ENCODE measurements at places on chromosomes 12 and 14.

GRCh38 chr14:76007852-76008251 lies 22.3 kb downstream of the IFT43 start:
- no peak for DNase-seq

GRCh38 chr12:110826592-110827200 lies 20.1 kb upstream of the CCDC63 start:
- peak; percentile 95 for DNase-seq

DNA sequence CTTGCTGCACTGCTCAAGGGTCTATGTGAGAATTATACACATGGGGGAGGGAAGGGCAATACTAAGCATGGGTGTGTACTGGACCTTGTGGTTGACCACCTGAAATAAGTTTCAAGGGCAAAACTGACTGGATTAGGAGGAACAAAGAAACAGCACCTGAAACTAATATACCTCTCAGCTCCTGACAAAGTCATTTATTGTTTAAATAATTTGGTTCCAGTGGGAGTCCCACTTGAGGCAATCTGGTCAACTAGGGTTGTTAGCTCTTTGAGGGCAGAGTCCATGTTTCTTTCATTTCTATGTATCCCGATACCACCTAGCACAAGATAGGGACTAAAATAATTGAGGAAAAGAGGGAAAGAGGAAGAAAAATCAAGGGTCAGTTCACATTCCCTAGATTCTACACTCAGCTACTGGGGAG lies 45.5 kb downstream of the STXBP6 start:
- DNase-seq, result no peak

- DNase-seq, result no peak
These were observed 91.4 kb downstream of the VRK1 start for GRCh38 chr14:96888593-96888992.

DNA sequence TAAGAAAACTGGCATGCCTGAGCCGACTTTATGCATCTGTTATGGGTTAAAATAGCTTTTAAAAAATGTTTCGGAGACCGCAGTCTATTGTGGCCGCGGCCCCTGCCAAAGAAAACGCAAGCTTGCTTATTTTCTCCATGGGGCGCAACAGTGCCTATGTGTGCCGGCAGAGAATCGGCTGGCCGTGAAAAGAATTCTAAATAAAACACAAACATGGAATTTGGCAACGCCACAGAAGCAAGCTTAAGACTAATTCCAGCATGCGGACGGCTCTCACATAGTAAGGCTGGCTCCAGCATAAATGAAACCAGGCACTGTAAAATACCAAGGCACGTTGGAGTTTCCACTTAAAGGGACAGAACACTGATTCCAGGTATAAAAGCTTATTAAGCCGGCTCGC lies 56.7 kb downstream of the BCL11B start:
- no peak for DNase-seq

DNA sequence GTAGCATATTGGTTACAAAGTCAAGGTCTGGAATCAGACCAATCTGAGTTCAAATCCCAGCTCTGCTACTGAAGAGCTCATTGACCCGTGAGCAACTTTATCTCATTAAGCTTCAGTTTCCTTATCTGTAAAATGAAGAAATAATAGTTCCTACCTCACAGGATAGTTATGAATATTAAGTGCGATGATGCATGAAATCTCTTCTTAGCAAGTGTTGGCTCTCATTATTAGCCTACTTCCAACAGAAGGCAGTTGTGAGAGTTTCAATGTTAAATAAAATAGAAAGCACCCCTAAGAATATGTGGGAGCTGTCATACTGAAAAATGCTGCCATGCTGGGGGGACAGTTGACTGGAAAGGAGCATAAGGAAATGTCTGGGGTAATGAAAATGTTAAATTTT lies 39.0 kb upstream of the ITPR2 start:
- DNase-seq, result no peak

DNA sequence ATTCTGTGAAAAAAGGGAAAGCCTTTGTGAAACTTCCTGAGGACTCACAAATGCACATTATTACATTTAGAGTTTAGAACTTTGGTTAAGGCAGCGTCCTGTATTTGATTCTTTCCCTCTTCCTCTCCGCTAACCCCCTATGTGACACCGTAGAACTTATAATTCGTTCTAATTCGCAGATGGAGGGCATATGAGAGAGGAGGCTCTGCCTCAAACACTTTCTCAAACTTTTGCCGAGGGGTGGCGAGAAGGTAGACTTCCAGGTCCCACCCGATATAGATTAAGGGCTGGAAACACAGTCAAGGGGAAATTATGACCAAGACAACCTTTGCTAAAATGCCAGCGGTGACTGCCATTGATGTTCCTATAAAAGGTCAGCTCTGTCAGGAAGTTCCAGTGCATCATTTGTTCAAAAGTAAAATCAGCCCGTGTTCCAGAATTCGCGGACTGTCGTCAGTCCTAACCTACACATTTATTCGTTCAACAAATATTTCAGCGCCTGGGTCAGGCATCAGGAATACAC lies 904 bp upstream of the PAPOLA start:
- no peak for DNase-seq

DNA sequence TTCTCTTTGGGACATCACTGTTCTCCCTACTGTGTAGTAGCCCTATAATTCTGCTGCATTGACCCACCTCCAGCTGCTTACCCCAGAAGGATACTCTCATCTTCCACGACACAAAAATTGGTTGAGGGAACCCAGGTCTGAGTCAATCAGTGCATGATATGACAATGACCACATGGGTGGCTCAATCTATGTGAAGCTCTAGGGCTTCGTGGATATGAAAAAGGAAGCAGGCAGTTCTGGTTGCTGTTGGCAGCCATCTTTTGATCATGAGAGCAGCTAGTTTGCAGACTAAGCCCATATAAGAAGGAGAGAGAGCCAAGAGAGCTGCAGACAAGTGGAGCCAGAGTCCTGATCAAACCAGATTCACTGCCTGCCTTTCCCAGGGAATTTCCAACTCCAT lies 57.9 kb downstream of the AVPR1A start:
- no peak for DNase-seq

GRCh38 chr12:3420693-3421092 lies 70.3 kb upstream of the PRMT8 start:
- DNase-seq, result no peak

DNA sequence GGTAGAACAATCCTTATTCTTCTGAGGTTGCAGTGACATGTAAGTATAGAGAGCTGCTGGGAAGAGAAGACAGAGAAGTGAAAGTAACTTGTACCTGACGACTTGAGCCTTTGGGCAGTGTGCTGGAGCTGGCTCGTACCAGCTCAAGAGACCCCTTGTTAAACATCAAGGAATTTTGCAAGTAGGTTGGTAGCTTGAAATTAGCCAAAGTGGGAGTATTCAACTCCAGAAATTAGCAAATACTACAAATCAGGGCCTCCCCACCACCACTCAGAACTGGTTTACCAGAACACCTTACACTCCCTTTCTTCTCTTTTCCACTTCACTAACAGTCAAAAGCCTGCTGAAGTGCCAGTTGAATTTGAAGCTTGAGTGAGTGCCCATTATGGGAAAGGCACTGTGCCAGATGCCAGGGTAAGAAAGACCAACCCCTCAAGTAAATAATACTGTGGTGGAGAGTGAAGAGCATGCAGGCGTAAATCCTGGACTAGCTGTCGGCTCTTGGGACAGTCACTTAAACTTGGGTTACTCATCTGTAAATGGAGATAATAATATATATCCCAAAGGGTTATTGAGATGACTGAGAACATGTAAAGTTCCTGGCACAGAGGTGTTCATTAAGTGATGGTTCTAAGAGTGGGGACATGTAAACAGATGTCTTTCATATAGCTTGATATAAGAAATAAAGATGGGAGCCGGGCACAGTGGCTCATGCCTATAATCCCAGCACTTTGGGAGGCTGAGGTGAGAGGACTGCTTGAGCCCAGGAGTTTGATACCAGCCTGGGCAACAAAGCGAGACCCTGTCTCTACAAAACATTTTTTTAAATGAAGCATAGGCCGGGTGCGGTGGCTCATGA lies 27.0 kb upstream of the EID3 start:
- no peak for DNase-seq

DNA sequence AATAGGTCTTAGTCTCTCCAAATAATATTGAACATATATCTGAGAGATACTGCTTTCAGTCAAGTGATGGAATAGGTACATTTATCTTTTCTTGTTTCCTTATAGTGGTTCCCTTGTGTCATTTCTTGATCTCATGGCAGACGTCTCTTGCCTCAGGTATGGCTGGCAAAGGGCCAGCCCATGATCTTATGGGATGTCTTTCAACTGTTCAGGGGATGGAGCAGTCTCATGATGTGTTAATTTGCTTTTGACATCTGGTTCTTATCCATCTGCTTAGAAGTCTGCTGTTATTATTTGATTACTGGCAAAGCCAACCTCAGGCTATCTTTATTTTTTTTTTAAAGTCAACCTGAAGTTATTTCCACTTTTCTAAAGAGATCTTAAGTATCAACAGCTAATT lies 262.9 kb downstream of the TMEM117 start:
- DNase-seq, result no peak

DNA sequence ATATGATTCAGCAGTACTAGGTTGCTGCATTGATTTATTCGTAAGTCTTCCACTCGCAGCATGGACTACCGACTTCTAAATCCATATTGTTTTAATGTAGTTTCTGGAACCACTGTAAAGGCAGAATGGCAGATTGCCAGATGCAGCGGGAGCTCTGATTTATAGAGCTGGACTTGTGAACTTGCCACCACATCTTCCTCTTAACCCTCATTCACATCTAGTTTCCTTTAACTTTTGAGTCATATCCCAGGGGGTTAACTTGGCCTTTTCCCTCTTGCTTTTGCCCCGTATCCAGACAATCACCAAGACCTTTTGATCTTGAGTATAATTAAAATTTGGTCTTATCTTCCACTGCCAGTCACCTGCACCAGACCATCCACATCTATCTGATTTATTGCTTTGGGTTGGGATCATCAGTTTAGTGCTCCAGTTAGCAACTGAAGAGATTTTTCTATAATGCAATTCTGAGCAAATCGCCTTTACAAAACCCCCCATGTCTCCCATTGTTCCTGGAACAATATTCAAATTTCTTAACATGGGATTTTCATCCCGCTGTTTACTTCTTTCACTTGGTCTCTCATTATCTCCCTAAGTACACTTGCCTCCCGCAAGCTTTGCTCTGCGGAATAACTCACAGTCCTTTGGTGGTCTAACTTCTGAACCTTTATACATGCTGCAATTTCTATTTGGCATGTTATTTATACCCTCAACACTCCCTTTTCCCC lies 130.5 kb downstream of the ACSS3 start:
- no peak for DNase-seq

DNA sequence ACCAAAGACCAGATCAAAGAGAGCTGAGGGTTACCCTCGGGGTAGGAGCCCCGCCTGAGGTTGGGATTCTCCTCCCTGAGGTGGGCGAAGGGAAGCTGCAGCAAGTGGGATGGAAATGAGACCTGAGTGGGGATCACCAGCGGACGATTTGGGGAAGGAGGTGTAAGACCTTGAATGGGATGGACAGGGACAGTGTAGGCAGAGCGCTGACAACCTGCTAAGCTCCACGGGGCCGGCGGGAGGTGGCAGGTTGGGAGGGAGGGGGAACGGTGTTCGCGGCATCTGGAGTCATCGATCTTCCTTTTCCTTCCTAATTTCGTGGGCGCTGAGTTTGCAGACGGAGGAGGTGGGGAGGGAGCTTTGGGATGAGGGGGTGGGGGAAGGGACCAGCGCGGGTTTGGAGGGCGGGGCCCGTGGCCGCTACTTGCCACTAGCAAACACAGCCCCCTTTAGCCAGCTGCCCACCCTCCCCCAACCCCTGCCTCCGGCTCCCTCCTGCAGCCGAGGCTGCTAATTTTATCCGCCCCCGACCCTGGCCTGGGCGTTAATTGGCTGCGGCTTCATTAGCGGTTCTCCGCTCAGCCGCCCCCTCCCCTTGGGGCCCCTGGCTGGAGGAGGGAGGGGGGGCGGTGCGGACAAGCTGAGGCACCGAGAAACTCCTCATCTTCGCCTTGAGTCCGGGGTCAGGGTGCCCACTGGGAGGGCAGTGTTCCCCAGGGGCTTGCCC lies 2.8 kb upstream of the SHMT2 start:
- DNase-seq, result no peak

DNA sequence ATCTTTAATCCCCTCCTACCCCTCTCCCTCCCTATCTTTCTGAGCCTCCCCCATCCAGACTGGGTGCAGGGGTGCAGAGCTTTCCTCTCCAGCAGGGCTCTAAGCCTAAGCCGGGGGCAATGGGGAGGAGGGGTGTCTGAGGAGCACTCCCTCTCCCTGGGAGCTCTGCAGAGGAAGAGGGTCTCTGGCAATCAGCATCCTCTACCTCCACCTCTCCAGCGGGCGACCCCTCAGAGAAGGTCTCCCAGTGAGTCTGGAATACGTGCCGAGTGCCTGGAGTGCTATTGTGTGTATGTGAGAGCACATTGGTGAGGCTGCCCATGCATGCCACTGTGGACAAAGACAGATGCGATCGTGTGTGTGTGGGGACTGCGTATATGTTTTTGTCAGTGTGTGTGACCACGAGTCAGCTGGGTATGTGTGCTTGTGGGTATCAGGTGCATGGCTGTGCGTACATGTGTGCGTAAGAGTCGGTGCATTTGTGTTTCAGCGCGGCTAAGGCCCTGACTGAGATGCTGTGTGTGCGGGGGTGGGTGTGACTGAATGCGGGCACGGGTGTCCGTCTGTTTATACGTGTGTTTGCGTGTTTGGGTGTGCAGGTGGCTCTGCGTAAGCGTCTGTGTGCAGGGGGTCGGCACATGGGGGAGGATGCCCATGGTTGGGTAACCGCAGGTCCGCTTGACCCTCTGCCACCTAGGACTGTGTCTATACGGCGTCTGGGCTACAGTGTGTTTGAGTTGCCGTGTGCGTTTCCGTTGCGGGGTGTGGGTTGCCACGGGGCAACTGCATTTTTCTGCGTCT lies 905 bp upstream of the DLK1 start:
- no peak for DNase-seq

- DNase-seq, result no peak
These were observed 149.0 kb upstream of the PRMT8 start for GRCh38 chr12:3342051-3342450.

- DNase-seq, result no peak
These were observed 222.8 kb downstream of the RMST start for GRCh38 chr12:97685360-97685759.
